ENCODE measurements at places on chromosomes 6 and 20.
A peak's percentile ranks its signal among the peaks of the same experiment; 100 is the strongest.

- no peak for DNase-seq
These were observed 10.5 kb downstream of the PTGIS start for GRCh38 chr20:49557449-49557848.

- DNase-seq = no peak
These were observed 36.9 kb upstream of the PLCB4 start for GRCh38 chr20:9031991-9032390.

DNA sequence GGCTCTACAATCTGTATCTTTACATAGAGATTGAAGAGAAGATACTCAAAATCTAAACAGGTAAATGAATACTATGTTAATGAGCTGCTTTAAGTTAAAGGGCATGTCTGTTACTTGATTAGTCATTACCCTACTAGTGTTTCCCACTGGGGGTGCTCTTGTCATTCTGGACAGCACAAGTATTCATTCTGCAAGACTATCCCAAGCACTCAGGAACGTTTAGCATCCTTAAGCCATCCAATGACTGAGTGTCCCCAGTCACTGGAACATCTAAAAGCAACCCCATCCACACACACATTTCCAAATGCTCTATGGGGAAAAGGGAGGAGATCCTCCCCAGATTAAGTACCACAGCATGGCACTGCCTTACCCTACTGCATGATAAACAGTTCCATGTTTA is 25.7 kb downstream of the EZR start:
- no peak for DNase-seq

DNA sequence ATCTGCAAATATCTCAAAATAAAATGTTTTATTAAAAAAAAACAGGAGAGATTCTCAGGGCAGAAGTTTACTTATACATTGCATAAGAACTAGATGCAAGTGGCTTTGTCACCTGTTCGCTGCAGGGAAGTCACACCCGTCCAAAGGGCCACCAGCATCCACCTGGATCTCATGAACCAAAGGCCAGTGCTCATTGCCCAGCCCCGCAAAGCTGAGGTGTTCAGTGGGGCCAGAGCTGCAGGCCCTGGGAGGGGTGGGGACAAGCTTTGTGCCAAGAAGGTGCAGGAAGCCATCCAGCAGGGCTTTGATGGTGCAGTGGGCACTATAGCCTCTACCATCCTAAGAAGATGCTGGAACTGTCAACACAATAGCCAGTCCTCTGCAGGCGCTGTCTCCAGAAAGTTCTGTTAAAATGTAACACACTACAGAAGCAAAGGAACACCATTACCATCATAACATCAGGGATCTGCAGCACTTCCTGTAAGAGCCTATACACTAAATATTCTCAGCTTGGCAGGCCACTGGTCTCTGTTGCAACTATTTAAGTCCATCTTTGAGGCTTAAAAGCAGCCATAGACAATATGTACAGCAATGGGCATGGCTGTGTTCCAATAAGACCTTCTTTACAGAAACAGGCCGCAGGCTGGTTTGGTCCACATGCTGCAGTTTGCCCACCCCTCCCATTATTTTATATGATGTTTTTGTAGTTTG is 15.7 kb upstream of the CD93 start:
- DNase-seq = no peak

DNA sequence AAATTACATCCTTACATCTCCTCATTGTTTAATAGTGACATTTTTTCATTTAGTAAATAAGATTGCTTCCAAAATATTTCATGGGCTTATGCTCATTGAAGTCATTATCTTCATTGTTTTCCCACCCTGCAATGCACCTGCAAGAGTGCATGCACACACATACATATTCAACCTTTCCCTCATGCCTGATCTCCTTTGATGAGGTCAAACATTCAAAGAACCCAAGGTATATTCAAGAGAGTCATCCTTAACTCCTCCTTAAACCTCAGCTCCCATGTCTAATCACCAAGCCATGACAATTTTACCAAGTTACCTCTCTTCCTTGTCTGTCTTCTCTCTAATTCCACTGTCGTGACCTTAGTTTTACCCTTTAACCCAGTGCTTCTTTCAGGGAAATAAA is 56.5 kb downstream of the HIVEP2 start:
- no peak for DNase-seq

DNA sequence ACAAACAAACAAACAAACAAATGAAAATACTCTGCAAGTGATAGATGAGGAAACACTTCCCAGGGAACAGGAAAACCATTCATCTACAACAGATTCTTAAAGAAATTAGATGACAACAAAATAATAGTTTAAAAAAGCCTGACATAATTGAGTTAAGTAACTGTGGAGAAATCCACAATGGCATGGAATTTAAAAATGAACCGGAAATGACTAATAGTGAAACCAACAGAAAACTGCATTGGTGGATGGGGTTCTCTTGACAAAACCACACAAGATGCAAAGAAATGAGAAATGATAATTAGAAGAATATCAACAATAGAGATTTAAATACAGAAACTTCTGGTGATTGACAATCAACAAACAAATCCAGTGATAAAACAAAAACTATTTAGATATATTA is 785.6 kb downstream of the QKI start:
- DNase-seq = no peak

GRCh38 chr6:167913699-167914098 is 83.8 kb upstream of the KIF25 start:
- DNase-seq = no peak

- no peak for DNase-seq
These were observed 116.6 kb upstream of the STXBP5 start for GRCh38 chr6:147087641-147088040.

- DNase-seq = no peak
These were observed 96.4 kb upstream of the FOXC1 start for GRCh38 chr6:1513215-1513780.

DNA sequence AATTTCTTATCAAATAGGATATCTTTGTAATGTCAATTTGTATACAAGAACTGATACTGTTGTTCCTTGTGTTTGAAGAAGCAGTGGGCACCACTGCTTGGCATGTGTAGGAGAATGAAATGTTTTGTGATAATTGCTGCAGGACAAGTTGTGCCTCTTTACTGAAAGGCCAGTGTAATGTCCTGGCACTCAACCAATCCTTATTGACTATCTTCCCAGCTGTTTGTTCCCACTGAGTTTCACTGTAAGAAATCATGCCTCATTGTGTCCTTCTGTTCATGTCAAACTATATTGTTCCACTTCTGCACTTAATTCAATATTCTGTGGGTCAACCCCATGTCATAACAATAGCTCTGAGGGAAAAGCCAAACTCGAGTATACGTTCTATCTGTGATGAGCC is 136.1 kb upstream of the FAM83B start:
- peak; percentile 3 for DNase-seq

DNA sequence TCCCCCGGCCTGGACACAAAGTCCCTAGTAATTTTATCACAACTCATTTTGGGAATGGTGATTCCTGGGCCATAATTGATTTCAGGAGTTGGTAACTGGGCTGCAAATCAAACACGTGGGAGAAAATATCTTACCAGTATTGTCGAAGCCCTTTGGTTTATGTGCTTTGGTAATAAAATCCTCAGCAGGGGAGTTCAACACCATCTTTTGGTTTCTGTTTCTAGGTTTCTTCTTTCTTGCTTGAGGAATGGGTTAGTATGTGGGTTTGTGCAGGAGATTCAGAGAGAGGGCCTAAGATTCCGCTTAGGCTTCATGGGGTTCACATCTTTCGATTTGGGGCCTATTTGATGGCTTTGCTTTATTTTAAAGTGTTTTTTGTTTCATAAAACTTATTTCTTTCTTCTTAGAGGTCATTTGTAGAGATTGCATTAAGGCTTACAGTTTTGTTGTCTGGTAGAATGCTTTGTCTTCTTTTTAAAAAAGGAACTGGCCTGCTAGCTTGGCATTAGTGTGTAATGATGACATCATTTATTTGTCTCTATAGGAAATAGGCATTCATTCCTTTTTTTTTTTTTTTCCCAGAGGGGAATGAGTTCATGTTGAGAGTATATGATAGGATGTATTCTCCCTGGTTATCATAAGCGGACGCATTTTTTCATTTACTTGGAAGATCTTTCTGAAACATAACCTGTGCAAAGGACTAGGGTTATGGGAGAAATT is 45.8 kb downstream of the CYP24A1 start:
- DNase-seq = no peak

DNA sequence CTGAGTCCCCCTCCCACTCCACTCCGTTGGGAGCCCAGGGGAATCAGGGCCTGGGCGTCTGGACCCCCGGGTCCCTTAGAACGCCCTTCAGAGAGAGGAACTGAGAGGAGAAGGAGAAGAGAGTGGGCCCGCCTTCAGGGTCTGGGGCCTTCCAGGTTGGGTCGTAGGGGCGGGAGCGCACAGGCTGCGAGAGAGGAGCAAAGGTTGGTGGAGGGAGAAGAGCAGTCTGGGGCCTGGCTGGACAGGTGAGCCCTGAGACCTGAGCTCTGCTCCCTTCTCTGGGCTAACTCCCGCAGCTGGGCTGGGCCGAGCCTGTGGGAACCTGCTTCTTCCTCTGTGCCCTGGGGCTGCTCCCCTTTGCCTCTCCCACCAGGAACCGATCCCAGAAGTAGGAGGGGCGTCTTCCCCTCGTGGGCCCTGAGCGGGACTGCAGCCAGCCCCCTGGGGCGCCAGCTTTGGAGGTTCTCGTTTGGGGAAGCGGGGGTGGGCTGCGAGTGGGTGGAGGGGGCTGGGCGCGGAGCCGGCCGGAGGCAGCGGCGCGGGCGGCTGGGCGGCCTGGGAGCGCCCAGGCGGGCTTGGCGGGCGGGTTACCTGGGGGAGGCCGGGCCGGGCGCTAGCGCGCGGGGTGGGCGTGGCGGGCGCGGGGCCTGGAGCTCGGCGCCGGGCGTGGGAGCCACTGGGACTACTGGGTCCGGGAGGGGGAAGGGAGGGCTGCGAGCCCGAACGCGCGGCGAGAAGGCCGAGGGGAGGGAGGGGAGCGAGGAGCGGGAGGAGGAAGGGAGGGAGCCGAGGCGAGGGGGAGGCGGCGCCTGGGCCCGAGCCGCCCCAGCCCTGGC is at the start of gene DDR1:
TSS of gene DDR1 (plus strand) at position 835 of the 836 bp plus-strand sequence. CDS start 4,211 bp downstream, outside the sequence.
- peak; percentile 21 for DNase-seq

DNA sequence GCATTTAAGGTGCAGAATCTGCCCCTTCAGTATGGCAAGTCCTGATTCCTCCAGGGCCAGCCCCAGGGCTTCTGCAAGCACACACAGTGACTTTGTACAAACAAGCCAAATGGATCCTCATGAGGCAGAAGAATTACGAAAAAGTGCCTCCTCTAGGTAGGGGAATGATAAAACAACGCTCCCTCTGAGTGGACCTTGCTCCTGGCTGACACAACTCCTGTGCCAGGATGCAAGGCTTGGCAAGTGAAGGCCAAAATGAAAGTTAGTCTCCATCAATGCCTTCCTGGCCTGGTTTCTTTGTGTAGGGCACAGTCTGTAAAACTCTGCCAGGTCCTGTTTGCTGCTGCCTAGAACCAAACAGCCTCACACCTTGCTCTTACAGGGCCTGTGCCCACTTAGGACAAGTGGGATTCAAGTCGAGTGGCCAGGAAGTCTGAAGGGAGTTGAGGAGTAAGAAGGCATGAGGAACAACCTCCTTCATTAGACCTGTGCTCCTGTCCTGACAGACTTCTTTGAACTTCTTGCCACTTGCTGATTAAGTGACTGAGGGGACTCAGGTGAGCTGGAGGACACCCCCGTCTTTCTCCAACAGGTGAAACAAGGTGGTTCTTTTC is 417.1 kb downstream of the CDC5L start:
- no peak for DNase-seq

DNA sequence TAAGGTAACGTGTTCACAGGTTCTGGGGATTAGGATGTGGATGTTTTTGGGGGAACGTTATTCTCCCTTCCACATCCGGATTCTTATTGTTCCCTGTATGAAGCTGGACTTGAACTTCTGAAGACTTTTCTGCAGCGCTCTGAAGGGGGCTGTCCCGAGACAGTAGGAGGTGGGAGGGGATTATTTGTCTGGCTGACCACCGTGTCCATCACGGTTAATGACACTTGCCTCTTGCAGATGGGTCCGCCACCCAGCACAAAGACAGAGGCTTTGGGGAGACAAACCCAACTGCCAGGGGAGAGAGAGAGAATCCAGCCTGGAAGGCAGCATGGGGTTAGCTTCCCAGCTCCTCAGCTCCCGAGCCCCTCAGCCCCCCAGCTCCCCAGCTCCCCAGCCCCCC is 16.7 kb downstream of the ZDHHC14 start:
- DNase-seq = no peak

DNA sequence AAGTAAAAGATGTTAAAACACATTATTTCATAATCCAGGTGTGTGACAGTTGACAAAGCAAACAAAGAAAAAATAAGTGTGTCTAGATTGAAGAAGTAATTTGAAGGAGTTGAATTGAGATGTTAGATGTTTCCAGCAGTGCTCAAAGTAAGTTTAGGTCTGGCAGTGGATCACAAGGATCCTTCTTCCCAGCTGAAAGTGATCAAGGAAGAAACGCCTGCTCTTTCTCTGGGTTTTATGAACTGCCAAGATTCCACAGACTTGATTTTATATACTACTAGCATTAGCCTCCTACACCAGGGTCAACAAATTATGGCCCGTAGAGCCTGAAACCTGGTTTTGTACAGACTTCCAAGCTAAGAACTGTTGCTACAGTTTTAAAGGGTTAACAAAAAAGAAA is 30.3 kb downstream of the STX7 start:
- DNase-seq = no peak

DNA sequence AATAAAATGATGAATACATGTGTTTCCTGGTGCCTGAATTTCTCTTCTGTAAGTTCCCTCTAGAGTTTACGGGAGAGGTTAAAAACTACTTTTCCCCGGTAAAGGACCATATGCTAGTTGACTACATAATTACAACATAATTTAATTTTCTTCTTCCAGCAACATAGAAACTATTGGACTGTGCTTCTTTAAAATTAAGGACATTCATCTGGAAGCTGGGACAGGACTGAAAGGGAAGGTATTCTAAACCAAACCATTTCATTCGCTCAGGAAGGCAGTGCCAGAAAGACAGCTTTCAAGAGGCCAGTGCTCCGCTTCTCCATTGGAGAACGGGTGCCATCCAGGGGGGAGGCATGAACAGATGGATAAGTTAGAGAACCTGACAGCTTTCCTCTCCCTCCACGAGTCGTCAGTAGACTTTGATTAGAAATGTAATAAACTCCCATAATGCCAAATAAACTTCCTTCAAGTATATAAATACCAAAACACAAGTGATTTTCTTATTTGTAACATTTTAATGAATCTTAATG is 458.0 kb upstream of the SOX4 start:
- DNase-seq = peak; percentile 85

GRCh38 chr6:161133963-161134362 is 139.9 kb downstream of the AGPAT4 start:
- no peak for DNase-seq
